ENCODE measurements at places on chromosomes 16 and 17.
A peak's percentile ranks its signal among the peaks of the same experiment; 100 is the strongest.

DNA sequence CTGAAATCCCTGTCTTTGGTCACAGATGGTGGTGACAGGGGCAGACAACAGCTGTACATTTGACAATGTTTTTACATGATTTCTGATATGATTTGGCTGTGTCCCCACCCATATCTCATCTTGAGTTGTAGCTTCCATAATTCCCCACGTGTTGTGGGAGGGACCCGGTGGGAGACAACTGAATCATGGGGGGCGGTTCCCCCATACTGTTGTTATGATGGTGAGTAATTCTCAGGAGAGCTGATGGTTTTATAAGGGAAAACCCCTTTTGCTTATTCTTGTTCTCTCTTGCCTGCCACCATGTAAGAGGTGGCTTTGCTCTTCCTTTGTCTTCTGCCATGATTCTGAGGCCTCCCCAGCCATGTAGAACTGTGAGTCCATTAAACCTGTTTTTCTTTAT is 353.9 kb downstream of the CPPED1 start:
- DNase-seq: no peak

- no peak for DNase-seq
Observed at GRCh38 chr16:46884513-46885293, 541 bp downstream of the GPT2 start.

- no peak for DNase-seq
Observed at GRCh38 chr17:57044976-57045867, 39.8 kb upstream of the AKAP1 start.

- DNase-seq: no peak
Observed at GRCh38 chr17:81509207-81509971, 3.2 kb downstream of the ACTG1 start.

DNA sequence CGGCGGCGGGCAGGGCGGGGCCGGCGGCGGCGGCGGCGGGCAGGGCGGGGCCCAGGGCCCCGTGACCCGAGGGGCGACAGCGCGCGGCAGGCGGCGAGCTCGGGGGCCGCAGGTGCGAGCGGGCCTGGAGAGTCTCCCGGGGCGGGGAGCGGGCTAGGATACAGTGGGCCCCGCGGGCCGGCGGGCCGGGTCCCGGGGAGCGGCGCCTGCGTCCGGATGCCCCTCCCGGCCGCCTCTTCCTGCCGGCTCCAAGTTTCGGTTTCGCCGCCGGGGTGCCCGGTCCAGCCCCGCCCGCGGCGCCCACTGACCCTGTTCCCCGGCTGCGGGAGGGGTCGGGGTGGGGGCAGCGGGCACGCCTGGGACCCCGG is at the start of gene RNF213:
Gene RNF213, plus strand, starts transcription at position 62 of the 368 bp plus-strand sequence. CDS start 2,830 bp downstream, outside the sequence.
- peak; percentile 42 for DNase-seq

GRCh38 chr17:30235386-30236296 is at the start of gene SLC6A4:
SLC6A4 (minus strand) TSS chr17:30235697; CDS start chr17:30221958, 13,739 bp downstream.
- no peak for DNase-seq

DNA sequence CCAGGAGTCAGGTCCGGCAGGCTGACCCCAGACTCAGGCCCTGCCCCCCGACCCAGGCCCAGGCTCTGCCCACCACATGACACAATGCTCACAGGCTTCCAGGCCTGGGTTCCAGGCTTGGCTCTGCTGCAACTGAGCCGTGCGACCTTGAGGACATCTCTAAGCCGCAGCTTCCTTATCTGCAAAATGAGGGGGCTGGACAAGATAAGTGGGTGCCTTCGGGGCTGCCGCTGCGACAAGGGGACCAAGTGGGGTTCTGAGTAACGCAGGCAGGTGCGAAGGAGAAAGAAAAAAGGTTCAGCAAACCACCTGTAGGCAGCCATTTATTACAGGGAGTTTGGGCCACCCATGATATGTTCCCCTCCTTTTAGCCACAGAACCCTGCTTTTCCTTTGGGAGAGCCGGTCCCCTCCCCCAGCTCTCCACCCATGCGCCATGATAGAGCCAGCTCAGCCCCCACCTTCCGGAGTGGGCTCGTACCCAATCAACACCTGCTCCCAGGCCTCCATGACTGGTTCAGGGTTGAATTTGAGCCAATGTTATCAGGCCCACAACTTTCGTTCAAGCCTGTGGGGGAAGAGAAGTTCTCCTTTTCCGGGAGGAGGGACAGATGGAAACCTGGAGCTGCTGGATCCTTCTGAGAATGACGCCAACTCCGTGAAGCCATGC is 38.2 kb downstream of the RTN4RL1 start:
- no peak for DNase-seq

GRCh38 chr17:59223813-59224212 is 3.5 kb downstream of the GDPD1 start:
- DNase-seq: no peak

GRCh38 chr16:76213860-76214259 is 63.3 kb upstream of the CNTNAP4 start:
- DNase-seq: no peak

DNA sequence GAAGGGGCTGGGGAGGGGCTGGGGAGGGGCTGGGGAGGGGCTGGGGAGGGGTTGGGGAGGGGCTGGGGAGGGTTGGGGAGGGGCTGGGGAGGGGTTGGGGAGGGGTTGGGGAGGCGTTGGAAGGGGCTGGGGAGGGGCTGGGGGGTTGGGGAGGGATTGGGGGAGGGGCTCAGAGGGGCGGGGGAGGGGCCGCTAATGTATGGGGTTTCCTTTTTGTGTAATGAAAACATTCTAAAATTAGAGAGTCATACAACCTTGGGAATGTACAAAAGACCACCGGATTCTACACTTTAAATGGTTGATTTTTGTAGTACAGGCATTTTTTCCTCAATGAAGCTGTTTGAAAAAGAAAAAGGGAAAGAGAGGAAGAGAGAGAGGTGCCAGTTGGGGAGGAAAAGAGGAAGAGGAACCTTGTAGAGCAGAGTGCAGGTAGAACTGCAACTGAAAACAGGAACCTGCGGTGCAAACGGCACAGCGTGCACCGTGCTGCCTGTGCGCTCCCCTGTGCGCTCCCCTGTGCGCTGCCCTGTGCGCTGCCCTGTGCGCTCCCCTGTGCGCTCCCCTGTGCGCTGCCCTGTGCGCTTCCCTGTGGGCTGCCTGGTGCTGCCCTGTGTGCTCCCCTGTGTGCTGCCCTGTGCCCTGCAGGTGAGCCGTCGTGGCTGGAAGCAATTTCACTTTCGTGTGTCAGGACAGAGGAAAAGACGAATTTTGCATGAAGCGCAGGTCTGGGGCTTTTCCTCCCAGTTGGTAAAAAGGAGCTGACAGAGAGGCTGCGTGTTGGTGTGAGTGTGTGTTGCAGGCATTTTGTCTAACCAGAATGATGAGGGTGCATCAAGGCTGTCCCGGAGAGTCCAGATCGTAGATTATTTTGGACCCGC is 40.8 kb downstream of the METRNL start:
- DNase-seq: no peak

- DNase-seq: no peak
Observed at GRCh38 chr17:75983501-75984181, 4.6 kb downstream of the TEN1 start.

- no peak for DNase-seq
Observed at GRCh38 chr16:51402785-51403184, 251.7 kb upstream of the SALL1 start.

- DNase-seq: no peak
Observed at GRCh38 chr17:45681706-45682105, 102.4 kb upstream of the CRHR1 start.

DNA sequence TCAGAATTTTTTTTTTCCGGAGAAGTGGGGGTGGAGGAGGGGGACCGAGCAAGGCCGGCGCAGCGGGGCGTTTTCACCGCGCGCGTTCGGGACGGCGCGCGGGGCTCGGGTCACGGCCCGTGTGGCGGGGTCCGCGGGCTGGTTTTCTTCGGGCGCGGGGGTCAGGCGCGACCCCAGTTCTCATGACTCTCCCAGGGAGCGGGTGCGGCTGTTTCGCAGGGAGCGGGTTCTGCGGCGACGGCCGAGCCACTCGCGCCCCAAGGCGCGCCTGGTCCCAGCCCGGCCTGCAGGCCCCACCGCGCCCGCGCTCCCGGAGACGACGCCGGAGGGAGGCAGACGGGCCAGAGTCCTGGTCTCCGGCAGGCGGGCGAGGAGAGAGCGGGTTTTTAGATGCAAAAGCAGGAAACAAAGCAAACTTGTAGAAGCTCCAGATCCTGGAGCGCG is 1.0 kb downstream of the BAHCC1 start:
- DNase-seq: no peak

DNA sequence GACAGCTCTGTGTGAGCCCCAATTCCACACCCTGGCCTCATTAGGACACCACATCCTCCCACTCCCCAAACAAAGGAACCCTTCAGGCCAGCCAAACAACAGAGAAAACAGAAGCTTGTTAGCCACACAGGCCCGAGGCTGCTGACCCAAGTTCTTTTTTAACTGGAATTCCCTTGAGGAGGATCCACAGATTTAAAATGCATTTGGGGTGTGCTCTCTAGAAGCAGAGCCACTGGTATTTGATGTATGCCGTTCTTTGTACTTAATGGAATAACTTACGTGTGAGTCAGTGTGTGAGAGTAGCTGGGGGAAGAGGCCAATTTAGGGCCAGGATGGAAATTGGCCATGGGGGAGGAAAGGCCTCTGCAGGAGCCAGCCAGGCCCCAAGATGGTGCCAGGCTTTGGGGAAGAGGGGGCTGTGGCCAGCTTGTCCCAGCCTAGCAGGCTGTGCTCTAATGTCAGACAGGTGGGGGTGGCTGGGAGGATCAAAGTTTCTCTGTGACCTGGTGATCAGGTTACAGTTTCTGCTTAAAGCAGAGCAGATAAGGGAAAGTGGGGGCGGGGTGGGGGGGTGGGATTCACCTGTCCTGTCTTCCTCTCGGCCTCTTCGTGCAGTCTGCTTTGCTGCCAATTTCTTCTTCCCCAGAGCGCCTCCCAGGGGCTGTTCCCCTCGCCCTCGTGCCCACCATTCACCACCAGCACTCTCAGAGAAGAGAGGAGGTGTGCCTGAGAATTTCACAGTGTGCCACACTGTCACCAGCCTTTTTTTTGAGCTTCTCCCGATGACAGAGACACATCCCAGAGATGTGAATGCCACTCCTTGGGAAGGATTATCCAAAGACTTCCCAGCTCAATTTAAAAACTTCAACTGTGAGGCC is 50.8 kb downstream of the TOM1L2 start:
- DNase-seq: no peak

All from T follicular helper cell (primary cell).